RPMI8226 (cell line): ENCODE measurements at places on chromosomes 3 and 15.

DNA sequence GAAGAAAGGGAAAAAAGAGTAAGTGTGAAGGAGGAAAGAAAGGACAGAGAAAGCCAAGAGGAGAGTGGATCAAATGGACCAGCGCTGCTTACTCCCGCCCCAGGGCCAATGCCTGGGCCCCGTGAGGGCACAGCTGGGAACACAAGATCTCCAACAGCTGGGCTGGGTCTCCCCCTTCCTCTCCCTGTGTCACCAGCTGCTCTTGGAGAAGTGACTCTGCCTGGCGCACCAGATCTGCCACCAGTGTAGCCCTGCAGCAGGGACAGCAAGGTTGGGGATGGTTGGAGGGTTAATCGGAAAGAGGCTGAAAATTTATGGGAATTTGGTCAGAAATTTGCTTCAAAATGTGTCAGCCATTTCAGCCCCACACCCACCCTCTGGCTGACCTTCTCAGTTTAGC is 8.4 kb downstream of the CDAN1 start:
- no peak for DNase-seq

GRCh38 chr15:101100593-101101442 is 151.0 kb downstream of the CHSY1 start:
- peak; percentile 24 for DNase-seq

GRCh38 chr3:37993820-37994638 is 3.4 kb downstream of the VILL start:
- peak; percentile 76 for DNase-seq

- DNase-seq: peak; percentile 73
These were observed 190.7 kb upstream of the NDN start for GRCh38 chr15:23877502-23878412.

DNA sequence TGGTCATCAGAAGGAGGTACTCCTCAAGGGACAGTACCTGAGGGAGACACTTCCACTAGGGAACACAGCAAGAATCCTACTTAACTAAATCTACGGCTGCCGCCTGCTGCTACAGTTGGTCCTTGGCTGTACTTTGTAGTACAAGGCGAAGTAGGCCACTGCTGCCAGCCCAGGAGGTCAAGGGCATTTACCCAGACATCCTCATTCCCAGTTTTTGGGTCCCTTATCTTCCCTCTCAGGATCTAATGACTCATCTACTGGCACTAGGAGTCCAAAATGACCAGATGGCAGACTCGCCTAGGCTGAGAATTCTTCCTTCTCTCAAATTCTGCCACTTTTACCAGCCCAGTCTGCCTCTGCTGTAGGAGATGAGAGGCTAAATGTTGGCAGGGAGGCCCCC is 27.1 kb upstream of the LAMP3 start:
- DNase-seq: no peak

GRCh38 chr3:44104668-44105321 is 136.9 kb upstream of the TOPAZ1 start:
- DNase-seq: peak; percentile 58

DNA sequence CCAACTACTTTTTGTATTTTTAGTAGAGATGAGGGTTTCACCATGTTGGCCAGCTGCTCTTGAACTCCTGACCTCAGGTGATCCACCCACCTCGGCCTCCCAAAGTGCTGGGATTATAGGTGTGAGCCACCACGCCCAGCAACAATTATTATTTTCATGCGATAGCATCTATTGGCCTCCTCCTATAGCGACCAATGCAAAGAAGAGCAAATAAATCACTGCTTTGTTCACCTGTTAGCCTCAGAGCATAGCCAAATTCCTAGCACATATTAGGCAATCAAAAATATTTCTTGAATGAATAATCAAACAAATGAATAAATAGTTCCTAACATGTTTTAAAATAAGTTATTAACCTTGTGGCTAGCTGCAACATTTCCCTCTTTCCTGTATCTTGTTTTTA is 36.8 kb upstream of the TNFSF10 start:
- DNase-seq: no peak

DNA sequence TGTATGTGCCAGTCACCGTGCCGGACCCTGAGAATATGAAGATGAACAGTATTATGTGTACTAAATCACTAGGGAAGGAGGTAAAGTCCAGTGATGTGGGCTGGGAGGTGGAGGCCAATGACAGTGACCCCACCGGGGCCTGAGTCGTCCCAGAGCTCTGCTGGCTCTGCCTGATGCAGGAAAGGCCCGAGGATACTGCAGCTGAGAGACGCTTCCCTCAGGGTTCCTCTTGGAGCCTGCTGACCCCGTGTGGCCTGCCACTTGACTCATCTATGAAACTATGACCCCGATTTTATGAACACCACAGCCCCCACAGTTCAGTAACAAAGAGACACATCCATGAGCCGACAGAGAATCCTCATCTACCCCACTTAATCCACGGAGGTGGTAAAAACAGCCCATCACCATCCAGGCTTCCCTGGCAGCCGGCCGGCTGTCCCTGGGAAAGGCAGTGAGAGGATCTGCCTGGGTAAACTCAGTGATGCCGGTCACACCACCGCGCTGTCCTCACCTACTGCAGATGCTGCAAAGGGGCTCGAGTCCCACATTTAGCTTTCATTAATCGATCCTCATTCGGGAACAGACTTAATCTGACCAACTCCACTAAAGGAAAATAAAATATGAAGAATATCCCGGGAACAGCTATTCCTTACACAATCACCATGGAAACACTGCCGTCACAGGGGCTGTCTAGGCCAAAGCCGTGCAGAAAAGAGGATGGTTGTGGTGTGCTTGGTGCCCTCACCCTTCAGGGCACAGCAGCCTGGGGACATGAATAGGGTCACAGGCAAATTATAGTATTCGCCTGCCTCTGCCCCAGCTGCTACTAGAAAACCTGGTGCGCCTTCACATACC is 82.9 kb downstream of the ARRDC4 start:
- no peak for DNase-seq

DNA sequence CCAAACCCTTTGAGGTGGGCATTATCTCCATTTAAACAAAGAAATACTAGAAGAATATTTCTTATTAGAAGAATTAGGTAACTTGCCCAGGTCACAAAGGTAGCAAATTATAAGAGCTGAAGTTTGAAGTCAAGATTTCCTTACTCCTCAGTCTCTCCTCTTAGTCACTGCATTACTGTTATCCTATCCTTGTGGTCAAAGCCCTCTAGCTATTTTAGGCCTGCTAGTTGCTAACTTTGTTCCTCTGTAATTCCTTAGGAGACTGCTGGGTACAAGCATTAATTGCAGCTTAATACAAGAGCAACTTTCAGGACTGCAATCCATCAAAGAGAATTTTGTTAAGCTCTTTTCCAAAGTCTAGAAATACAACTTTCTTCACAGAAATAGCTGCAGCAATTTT is 528.2 kb downstream of the ZIC1 start:
- DNase-seq: no peak

- DNase-seq: no peak
These were observed 263.9 kb upstream of the PROK2 start for GRCh38 chr3:72048873-72049272.

DNA sequence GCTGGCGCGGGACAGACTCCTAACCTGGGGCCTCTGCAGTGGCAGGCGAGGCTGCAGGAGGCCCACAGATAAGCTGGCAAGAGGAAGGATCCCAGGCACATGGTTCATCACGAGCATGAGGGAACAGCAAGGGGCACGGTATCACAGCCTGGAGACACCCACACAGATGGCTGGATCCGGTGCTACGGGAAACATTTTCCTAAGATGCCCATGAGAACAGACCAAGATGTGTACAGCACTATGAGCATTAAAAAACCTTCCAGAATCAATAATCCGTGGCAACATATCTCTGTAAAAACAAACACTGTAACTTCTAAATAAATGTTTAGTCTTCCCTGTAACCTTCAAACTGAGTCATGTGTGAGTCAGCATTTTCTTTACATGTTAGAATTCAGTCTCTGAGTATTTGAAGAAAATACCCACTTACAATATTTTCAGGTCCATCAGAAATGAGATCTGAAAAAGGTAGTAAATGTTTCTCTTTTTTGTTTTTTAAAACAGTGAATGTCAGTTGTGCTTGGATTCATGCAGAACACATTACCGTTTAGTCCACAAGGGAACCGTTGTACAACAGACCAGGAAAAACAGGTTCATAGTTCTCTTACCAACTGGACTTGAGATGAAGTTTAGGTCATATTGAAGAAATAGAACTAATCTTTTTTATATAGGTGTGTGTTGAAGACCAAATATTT is 75.9 kb downstream of the BOC start:
- no peak for DNase-seq

DNA sequence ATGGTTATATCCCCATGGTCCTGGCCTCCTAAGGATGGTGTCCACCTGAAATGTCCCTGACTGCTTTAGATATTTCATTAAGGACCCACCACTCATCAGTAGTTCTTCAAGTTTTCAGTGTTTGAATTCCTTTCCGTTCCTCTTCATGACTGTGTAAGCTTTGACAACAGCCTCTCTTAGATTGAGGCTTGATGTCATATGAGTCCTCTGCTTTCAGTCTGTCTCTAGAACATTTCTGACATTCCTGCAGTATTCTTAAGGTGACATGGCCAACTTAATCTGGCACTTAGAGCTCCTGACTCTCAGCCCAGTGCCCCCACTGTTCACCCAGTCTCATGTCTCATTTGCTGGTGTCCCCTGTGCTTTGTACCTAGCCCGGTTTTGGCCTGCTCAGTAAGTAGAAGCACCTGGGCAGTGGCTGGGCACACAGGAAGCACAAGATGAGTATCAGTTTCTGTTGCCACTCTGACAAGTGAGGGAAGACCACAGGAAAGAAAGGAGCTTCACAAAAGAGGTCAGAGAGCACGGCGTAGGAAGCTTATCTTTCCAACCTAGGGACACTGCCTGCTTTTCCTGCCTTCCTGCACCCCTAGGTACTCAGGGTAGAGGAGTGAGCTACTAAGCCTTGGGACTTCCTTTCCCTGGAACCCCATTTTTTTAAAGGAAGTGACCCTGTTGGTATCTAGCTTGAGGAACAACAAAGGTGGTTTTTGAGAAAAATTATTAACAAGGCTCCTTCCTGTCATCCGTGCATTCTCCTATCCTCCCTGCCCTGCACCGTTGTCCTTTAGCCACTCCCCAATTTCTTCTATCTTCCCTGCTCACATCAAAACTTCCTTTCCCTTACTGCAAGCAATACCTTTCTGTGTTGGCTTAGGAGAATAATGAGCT is 103.1 kb downstream of the KLHL25 start:
- peak; percentile 87 for DNase-seq

- DNase-seq: peak; percentile 30
These were observed 986 bp downstream of the KPNA4 start for GRCh38 chr3:160564258-160564911.

DNA sequence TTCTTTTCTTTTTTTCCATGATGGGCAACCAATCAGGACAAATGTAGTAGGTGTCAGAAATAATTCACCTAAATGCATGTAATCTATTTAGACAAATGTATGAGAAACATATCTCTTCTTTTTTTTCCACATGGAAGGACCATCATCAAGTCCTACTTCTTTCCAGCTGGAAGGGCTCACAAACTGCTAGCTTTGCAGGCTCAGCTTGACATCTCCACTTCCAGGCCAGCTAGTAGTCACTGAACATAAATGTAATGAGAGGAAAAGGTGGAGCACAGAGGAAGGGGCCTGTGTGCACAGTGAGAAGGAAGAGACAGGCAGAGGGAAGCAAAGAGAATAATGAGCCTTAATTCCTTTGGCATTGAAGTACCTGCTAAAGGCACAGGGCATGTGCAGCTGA is 504.9 kb downstream of the MCTP2 start:
- DNase-seq: no peak

DNA sequence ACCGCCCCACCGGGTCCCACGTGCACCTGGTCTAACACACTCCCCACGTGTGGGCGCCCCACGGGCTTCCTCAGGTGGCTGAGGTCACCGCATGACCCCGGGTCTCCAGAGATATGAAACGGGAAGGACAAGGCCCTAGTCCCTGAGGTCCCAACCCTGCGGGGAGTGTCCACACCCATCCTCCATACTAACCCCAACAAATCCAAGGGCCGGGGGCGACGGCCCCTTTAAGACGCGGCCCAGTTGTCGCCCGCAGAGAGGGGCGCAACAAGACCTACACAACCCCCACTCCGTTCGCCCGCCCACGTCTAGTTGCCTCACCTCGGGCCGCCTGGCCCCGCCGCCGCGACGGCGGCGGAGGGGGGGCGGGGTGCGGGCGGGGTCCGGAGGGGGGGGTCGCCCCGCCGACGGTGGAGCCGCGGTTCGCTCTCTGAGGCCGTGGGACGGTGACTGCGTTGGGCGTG is 396 bp downstream of the INO80 start:
- peak; percentile 77 for DNase-seq

GRCh38 chr3:189340680-189341460 is 169.1 kb downstream of the TPRG1 start:
- DNase-seq: peak; percentile 14

GRCh38 chr15:38427380-38427779 is 26.5 kb upstream of the FAM98B start:
- no peak for DNase-seq

DNA sequence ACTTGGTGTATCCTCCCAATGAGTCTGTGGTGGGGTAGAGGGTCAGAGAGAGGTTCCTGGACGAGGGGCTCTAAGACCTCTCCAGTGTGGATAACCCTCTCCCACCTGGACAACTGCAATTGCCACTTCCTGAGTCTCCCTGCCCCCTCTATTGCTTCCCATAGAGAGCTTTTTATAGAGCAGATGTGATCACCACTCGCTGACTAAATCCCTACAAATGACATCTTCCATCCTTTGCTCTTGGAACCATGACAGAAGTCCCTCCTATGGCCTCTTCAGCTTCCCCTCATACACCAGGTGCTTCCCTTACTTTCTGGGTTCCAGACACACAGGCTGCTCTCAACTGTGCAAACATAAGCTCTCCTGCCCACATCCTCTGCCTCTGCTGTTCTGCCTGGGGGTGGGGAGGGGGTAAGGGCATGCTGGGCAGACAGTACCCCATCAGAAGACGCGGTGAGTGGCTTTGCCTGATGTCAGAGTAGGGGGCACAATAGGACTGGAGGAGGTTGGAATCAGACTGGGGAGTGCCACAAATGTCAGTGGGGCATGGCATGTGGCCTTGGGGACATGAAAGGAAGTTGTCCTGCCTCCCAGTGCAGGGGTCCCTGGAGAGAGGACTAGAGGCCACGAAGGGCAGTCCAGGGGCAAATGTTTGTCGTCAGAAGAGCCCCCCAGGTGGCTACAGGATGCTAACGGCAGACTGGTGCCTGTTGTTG is 15.2 kb downstream of the ITIH3 start:
- no peak for DNase-seq

GRCh38 chr3:184334470-184335158 is 2.8 kb upstream of the FAM131A start:
- DNase-seq: no peak

DNA sequence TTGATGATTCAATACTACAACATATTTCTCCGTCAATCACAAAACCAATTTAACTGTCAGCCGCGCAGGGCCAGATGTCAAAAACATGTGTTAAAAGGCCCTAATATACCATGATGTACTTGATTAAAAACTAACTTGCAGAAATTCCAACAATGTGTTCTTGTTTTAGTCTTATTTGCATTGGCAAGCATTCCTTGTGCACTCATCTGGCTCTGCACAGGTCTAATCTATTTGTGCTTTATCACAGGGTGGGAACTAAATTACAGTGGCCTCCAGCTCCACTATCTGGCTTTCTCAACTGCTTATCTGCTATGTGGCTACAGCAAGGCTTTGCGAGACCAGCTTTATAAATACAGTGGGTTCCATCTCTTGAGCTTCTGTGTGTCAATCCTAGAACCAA is 455.5 kb downstream of the ERC2 start:
- no peak for DNase-seq
